Muscle of arm (tissue), 14 donors: ENCODE measurements at places on chromosomes 11 and 22. TPM values are rescaled to one million over a fixed set of nuclear protein-coding genes. Genes with fewer than 3 reads are reported as not detected.

The NXPE2 gene
- not detected for polyA plus RNA-seq

The PAFAH1B2 gene
- polyA plus RNA-seq: 56.8 TPM

The CEND1 gene
- 0.53 TPM for polyA plus RNA-seq

The HBG1 gene
- polyA plus RNA-seq: 8,722 TPM

The CCDC81 gene
- polyA plus RNA-seq: 0.74 TPM

The WNT7B gene
- polyA plus RNA-seq: 5.3 TPM

The KLHDC7B gene
- polyA plus RNA-seq: not detected

The NRXN2 gene
- polyA plus RNA-seq: 14.4 TPM

The PATE2 gene
- polyA plus RNA-seq: not detected

The HBG2 gene
- polyA plus RNA-seq: 6,717 TPM

The SCN4B gene
- 2.5 TPM for polyA plus RNA-seq

The KCNJ5 gene
- polyA plus RNA-seq: 0.48 TPM

The ISX gene
- not detected for polyA plus RNA-seq

The SMIM35 gene
- 0.11 TPM for polyA plus RNA-seq

The BET1L gene
- polyA plus RNA-seq: 36.4 TPM

The CREB3L1 gene
- 32.4 TPM for polyA plus RNA-seq

The SLC5A1 gene
- polyA plus RNA-seq: 1.4 TPM

The OR51B5 gene
- polyA plus RNA-seq: 0.14 TPM

The TRPM5 gene
- polyA plus RNA-seq: 0.08 TPM

The RFPL1 gene
- 0.52 TPM for polyA plus RNA-seq

The C22orf42 gene
- polyA plus RNA-seq: not detected

The CD3D gene
- not detected for polyA plus RNA-seq

The GLYATL2 gene
- not detected for polyA plus RNA-seq

The SLC22A9 gene
- not detected for polyA plus RNA-seq

The APBB1 gene
- 28.4 TPM for polyA plus RNA-seq

The PHF21A gene
- 32.6 TPM for polyA plus RNA-seq

The OR4A16 gene
- not detected for polyA plus RNA-seq

The MMP8 gene
- 0.30 TPM for polyA plus RNA-seq

The POU2AF2 gene
- not detected for polyA plus RNA-seq
